ENCODE measurements at places on chromosomes 4 and X. TPM values are rescaled to one million over a fixed set of nuclear protein-coding genes. Genes with fewer than 3 reads are reported as not detected.

DNA sequence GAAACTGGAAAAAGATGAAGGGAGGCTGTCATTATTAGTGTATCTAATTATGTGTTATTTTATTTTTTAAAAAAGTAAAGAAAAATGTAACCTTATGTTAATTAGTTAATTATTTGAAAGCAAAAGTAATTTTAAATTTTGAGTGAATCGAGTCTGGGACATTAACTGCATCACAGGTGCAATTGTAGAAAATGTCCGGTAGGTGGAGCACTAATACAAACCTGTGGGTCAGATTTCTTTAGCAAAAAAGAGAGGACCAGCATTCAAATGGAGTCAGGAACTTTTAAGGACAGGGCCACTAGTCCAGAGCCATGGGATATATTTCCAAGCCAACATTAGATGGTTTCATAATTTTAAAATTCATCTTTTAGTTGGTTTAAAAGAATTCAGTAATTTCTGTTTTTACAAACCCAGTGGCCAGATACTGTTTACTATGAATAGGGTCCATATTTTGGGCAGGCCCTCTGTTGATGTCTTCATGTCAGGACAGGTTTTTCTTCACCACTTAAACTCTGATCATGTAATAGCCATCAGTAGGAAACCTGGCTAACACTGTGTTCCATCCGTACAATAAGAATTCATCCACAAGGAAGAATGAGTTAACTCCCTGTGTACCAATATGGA is 27.2 kb downstream of the BST1 start:
- no peak for DNase-seq

Gene EFHC2
- not detected for total RNA-seq

Gene PCDH19
- 0.04 TPM for total RNA-seq

Gene GAGE12E
- not detected for total RNA-seq

Data from kidney epithelial cell (primary cell).